AG04449 (cell line): ENCODE measurements at places on chromosomes 16 and 17.

GRCh38 chr16:27838536-27839175 is 224.9 kb downstream of the GSG1L start:
- no peak for DNase-seq

DNA sequence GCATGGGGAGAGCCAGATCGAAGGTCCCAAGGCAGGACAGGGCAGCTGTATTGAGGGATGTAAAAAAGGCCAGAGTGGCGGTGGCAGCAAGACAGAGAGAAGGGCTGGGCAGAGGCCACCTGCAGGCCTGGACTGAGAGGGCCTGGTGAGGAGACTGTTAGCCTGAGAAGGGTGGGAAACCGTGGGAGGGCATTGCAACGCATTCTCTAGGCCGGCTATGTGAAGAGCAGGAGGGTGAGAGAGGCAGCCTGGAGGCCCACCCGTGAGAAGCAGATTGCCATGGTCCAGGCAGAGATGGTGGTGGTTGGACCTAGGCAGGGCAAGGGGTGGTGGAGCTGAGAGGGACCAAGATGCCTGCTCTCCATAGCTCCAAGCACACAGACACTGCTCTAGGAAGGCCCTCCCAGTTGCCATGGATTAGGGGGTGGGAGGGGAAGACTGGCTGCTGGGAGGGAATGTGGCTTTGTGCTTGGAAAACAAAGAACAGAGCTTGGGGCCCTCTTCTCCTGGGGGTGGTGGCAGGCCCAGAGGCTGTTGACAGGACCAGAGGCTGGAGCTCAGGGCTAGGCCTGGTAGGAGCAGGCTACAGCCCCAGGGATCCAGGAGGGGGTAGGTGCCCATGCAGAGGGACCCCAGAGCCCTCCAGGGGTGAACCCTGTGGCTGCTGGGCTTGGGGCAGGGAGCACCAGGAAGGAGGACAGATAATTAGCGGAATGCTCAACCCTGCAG is 12.4 kb upstream of the TCAP start:
- DNase-seq, result no peak

DNA sequence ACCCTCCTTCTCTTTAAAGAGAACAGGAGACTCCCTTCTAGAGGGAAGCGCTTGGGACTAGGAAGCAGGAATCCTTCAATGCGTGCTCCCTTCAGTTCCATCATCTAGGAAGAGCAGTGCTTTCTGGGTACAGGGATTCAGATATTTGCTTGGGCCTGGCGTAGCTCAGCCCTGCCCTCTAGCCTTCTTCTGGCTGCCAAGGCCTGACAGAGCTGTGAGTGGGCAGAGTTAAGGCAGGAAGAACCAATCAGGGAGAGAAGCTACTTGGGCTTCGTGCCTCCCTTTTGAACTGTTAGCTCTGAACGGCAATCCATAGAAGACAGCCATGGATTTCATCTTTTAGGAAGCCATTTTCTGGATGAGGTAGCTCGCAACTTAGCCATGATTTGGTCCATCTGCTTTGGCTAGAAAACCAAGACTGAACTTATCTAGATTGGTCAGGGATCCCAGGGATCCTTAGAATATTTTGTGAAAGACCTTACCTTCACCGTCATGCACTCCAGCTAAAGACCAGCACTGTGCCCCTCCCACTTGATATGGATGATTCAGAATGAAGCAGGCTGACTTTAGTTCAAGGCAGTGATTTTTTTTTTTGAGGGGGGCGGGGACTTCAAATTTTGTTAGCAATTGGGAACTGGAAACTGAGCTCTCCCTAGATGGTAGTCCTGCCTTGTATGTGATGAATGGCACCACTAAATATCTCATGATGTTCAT is 2.5 kb upstream of the CORO6 start:
- no peak for DNase-seq

DNA sequence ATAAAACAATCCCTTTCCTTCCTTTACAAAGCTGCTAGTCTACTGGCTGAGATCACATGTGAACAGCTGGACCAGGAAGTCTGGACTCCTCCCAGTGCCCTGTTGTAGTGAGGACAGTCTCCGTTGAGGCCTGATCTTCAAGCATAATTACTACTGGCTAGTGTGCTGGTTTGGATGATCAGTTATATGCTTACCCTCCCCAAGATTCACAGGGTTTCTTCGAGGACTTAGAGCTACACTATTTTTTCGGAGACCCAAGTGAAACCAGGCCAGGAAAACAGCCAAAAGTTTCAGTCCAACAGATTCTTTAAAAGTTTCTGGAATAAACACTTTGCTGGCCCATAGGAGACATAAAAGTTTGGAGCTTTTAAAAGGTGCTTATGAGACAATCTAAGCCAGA is 194.9 kb upstream of the CDH11 start:
- no peak for DNase-seq

DNA sequence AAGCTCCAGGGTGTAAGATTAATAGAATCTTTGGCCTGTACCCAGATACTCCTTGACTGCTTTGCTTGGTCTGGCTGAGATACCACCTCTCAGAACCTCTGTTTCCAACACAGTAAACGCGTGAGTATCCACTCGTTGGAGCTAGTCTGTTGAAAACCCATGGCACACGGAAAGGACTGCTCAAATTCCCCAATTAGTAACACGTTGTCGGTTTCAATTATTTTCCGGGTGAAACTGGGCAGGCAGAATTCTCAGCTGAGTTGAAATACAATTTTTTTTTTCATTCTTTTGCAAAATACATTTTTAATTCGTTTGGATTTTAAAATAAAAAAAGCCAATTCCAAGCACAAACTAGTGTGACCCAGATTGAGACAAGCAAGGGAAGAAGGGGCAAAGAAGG is 120.5 kb downstream of the MAF start:
- no peak for DNase-seq

DNA sequence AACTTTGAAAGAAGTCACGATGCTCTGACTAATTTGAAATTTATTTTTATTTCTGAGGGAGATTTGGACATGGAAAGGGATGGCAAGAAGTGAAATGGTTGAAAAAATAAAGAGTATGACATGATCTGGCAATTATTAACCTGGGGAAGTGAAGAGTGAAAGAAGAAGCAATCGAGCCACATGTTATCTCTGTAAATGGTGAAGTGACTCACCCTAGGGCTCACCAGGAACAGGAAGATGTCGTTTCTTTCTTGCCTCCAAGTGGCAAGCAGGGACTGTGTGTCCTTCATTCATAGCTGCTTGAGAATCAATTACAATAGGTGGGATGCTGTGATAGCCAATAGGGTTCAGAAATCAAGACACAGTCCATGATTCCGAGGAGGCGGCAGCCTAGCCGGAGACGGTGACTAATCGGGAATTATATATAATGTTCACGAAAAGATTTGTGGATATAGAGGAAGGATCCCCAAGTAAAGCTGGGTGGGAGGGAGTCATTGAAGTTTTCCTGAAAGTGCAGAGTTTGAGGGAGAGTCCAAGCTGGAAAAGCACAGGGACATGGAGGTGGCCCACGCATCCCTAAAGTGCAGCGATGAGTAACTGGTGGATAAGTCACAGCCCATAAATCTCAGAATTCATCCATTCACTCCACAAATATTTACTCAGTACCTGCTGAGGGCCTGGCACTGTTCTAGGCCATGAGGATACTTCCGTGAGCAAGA is 18.2 kb upstream of the KRT20 start:
- no peak for DNase-seq

- DNase-seq, result no peak
Observed at GRCh38 chr16:29023279-29024277, 38.7 kb downstream of the LAT start.

- no peak for DNase-seq
Observed at GRCh38 chr16:57616876-57617275, 11.6 kb upstream of the ADGRG1 start.

DNA sequence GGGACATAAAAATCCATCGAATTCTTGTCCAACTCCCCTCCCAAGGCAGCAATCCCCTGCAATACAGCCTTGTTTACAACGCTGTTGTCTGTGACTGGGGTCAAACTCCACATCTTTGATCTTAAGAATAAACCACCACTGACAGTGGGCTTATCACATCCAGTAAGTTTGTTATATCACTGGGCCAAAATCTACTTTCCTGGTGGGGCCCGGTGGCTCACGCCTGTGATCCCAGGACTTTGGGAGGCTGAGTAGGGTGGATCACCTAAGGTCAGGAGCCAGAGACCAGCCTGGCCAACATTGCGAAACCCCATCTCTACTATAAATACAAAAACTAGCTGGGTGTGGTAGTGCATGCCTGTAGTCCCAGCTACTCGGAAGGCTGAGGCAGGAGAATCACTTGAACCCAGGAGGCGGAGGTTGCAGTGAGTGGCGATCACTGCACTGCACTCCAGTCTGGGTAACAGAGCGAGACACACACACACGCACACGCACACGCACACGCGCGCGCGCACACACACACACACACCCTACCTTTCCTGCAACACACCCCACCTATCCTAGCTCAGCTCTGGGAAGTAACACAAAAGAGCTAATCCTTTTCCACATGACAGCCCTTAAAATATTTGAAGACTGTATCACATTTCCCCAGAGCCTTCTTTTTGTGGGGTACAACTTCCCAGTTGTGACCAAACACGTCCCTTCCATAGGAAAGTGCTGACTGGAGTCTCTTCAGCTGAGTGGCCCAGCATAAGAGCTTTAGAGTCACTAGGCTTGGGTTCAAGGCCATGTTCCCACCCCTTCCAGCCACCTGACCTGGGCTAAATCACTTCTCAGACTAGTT is 20.9 kb upstream of the ABCC1 start:
- no peak for DNase-seq

DNA sequence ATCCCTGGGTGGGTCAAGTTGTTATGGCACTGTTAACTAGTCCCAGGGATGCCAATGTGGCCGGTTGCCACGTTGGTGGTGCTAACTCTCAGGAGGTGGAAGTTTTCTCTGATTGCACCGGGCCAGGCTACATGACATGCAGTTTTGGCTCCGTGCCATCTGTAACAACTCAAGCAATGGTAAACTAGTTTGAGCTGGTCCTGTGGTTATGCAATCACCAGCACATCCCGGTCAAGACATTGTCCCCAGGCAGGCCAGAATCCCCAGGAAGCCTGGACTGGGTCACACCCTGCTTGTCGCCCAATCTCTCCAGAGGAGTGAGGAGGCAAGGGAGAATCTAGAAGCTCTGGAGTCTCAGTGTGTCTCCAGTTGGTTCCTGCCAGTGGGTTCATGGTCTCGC is 10.1 kb upstream of the CCL17 start:
- no peak for DNase-seq

GRCh38 chr16:48384520-48385252 is 527 bp downstream of the SIAH1 start:
- no peak for DNase-seq

GRCh38 chr17:47176389-47176826 is 12.7 kb downstream of the CDC27 start:
- DNase-seq, result no peak

- no peak for DNase-seq
Observed at GRCh38 chr17:19337712-19338023, 24.9 kb downstream of the B9D1 start.

GRCh38 chr17:859824-860195 is 77.7 kb downstream of the MRM3 start:
- no peak for DNase-seq

GRCh38 chr16:85505794-85506634 is 107.1 kb upstream of the GSE1 start:
- no peak for DNase-seq

GRCh38 chr16:3413730-3414379 is 12.8 kb downstream of the ZNF174 start:
- no peak for DNase-seq

DNA sequence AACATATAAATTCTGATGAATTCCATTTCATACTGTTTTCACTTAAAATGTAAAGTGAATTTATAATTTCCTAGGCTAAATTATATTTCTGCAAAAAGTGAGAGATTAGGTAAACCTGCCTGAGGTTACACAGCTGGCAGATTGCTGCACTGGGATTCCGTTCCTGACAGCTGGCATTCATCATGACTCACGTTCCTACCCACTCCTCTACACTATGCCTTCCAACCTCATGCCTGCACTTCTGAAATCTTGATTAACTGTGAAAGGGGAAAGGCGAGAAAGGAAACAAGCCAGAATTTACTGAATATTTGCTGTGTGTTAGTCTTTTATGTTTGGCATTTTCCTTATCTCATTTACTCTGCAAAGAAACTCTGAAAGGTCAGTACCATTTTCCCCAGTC is 73.3 kb upstream of the MON1B start:
- no peak for DNase-seq

DNA sequence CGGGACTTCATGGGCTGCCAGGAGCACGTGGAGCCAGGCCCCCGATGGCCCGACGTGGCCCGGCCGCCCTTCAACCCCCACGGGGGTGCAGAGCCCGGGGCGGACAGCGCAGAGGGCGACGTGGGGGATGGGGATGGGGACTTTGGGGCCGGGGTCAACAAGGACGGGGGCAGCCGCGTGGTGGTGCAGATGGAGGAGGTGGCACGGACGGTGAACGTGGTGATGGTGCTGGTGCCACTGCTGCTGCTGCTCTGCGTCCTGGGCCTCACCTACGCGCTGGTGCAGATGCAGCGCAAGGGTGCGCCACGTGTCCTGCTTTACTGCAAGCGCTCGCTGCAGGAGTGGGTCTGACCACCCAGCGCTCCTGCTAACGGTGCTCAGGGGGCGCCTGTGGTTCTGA is 19.5 kb downstream of the MMP15 start:
- no peak for DNase-seq

DNA sequence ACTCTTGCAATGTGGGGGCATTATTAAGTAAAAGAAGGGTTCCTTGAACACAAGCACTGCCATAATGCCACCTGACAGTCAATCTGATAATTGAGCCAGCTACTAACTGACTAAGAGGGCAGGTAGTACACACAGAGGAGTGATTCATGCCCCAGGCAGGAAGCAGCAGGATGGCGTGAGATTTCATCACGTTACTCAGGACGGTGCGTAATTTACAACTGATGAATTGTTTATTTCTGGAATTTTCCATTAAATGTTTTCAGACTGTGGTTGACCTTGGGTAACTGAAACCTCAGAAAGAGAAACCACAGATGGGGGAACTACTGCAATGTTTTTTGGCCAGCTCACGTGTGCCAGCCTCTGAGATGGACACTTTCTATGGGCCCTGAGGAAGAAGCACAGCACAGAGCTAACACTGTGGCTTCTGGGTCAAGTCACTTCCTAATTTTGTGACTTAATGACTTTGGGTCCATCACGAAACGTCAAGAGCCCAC is 46.7 kb downstream of the C17orf67 start:
- DNase-seq, result peak; percentile 64

GRCh38 chr16:85058909-85059308 is 31.3 kb downstream of the KIAA0513 start:
- no peak for DNase-seq

DNA sequence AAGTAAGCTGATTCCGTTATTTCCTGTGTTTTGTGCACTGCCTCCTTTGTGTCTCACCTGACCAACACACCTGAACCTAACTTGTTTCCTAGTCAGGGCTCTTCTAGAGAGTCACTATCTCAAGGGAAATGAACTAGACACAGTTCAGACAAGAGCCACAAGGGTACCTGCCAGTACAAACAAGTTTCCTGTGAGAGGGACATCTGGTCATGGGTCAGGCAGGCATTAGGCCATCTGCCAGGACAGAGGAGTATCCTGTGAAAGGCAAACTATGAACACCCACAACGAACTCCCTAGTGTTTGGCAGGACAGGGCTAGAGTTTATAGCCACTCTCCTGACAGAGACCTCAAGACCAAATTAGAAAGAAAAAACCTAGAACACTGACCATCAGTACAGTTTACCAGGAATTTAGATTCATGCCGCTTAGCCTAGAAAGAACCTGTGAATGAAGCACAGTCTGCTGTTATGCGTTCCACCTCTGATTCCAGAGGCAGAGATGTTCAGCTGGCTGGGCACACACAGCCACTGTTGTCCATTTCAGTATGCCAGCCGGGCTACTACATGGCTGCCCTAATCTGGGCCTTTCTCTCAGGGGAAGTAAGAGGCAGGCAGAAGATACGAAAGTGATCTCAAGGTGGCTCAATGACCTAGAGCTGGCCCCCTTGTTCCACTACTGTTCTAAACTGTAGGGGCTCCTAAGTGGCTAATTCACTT is 20.7 kb upstream of the GLG1 start:
- DNase-seq, result no peak
